A549 treated with GW870086 at 1 μM for 4 hours (cell line): ENCODE measurements at places on chromosomes 1 and 21. TPM values are rescaled to one million over a fixed set of nuclear protein-coding genes. Genes with fewer than 3 reads are reported as not detected.

Gene LRRC53
- total RNA-seq = not detected in 5 replicates

Gene MAGOH
- 62.1 to 93.9 TPM (median 66.2 TPM) in 5 replicates for total RNA-seq

Gene GPR37L1
- total RNA-seq = 0.15 to 0.21 TPM (median 0.16 TPM) in 5 replicates

Gene FAM151A
- 0.07 to 0.18 TPM (median 0.13 TPM) in 4 of 5 replicates, not detected in the other for total RNA-seq

Gene C1QTNF12
- 0.98 to 1.7 TPM (median 1.6 TPM) in 5 replicates for total RNA-seq

Gene GNG4
- total RNA-seq = 12.2 to 15.2 TPM (median 13.5 TPM) in 5 replicates

Gene CACHD1
- 1.4 to 1.7 TPM (median 1.5 TPM) in 5 replicates for total RNA-seq

Gene THEM5
- total RNA-seq = not detected in 5 replicates

Gene C1orf74
- 1.1 to 1.6 TPM (median 1.6 TPM) in 5 replicates for total RNA-seq

Gene FCRL2
- total RNA-seq = not detected in 5 replicates

Gene POLR3C
- 37.1 to 40.4 TPM (median 38.6 TPM) in 5 replicates for total RNA-seq

Gene FMN2
- 3.7 to 5.5 TPM (median 4.9 TPM) in 5 replicates for total RNA-seq

Gene AHDC1
- 22.4 to 30.6 TPM (median 27.6 TPM) in 5 replicates for total RNA-seq

Gene EDN2
- 17.9 to 23.1 TPM (median 21.5 TPM) in 5 replicates for total RNA-seq

Gene FTCD
- 0.09 TPM in 1 of 5 replicates, not detected in the others for total RNA-seq

Gene MIA3
- 12.8 to 25.5 TPM (median 20.7 TPM) in 5 replicates for total RNA-seq

Gene SPRR1A
- not detected in 5 replicates for total RNA-seq

Gene C1orf226
- 0.48 to 1.3 TPM (median 0.77 TPM) in 5 replicates for total RNA-seq

Gene CNIH3
- 0.51 to 1.0 TPM (median 0.55 TPM) in 5 replicates for total RNA-seq

Gene MAP3K21
- total RNA-seq = 6.8 to 10.5 TPM (median 9.5 TPM) in 5 replicates

Gene HAPLN2
- total RNA-seq = 0.21 to 0.23 TPM in 2 of 5 replicates, not detected in the others

Gene OR2M3
- not detected in 5 replicates for total RNA-seq

Gene CD1D
- total RNA-seq = 0.10 TPM in 1 of 5 replicates, not detected in the others

Gene ANGPTL1
- total RNA-seq = not detected in 5 replicates

Gene EIF3I
- 269 to 289 TPM (median 275 TPM) in 5 replicates for total RNA-seq

Gene NTMT2
- total RNA-seq = not detected in 5 replicates

Gene BARHL2
- total RNA-seq = not detected in 5 replicates

Gene SAMD13
- total RNA-seq = 0.19 to 0.72 TPM (median 0.45 TPM) in 5 replicates

Gene DCST1
- total RNA-seq = not detected in 5 replicates

Gene BEND5
- not detected in 5 replicates for total RNA-seq

Gene AMY1B
- not detected in 5 replicates for total RNA-seq

Gene NEK2
- total RNA-seq = 33.9 to 43.9 TPM (median 42.1 TPM) in 5 replicates

Gene ADORA1
- 0.58 to 1.2 TPM (median 0.80 TPM) in 5 replicates for total RNA-seq

Gene NCF2
- total RNA-seq = 1.1 to 2.7 TPM (median 1.6 TPM) in 5 replicates

Gene GNPAT
- total RNA-seq = 31.8 to 38.5 TPM (median 37.9 TPM) in 5 replicates

Gene SH2D1B
- total RNA-seq = 0.10 to 0.15 TPM (median 0.10 TPM) in 5 replicates

Gene CYP4Z1
- not detected in 5 replicates for total RNA-seq

Gene PEAR1
- total RNA-seq = 5.7 to 7.5 TPM (median 6.1 TPM) in 5 replicates

Gene SLC6A9
- total RNA-seq = 12.2 to 17.9 TPM (median 15.7 TPM) in 5 replicates

Gene PRAMEF12
- total RNA-seq = not detected in 5 replicates

Gene FOXD3
- total RNA-seq = 0.34 to 0.96 TPM (median 0.72 TPM) in 5 replicates

Gene FCER1G
- total RNA-seq = 0.46 to 0.74 TPM in 2 of 5 replicates, not detected in the others

Gene SPOCD1
- 3.7 to 6.4 TPM (median 4.4 TPM) in 5 replicates for total RNA-seq

Gene ITGB3BP
- 24.5 to 27.6 TPM (median 26.1 TPM) in 5 replicates for total RNA-seq

Gene GBP2
- 0.71 to 1.1 TPM (median 0.77 TPM) in 5 replicates for total RNA-seq

Gene SLAMF7
- 1.1 to 2.8 TPM (median 1.8 TPM) in 5 replicates for total RNA-seq

Gene KCNH1
- total RNA-seq = 1.3 to 2.3 TPM (median 1.7 TPM) in 5 replicates

Gene OR6N1
- not detected in 5 replicates for total RNA-seq

Gene HES4
- 29.4 to 60.9 TPM (median 54.8 TPM) in 5 replicates for total RNA-seq

Gene ZMYND12
- total RNA-seq = 0.37 to 0.49 TPM (median 0.40 TPM) in 4 of 5 replicates, not detected in the other

Gene RIPK4
- 18.1 to 23.8 TPM (median 20.2 TPM) in 5 replicates for total RNA-seq

Gene ANKRD45
- total RNA-seq = 0.14 to 0.34 TPM (median 0.25 TPM) in 3 of 5 replicates, not detected in the others

Gene TMEM200B
- 0.08 to 0.25 TPM (median 0.14 TPM) in 5 replicates for total RNA-seq

Gene CFHR1
- 0.19 to 0.23 TPM in 2 of 5 replicates, not detected in the others for total RNA-seq

Gene TFF3
- total RNA-seq = not detected in 5 replicates
